ENCODE measurements at places on chromosomes 12 and 14. TPM values are rescaled to one million over a fixed set of nuclear protein-coding genes. Genes with fewer than 3 reads are reported as not detected.

CCDC177 gene
- polyA plus RNA-seq: 3.2 TPM

CPNE6 gene
- polyA plus RNA-seq: 2.3 TPM

AMN1 gene
- 119 TPM for polyA plus RNA-seq

KRT79 gene
- not detected for polyA plus RNA-seq

PPM1H gene
- polyA plus RNA-seq: 3.9 TPM

IFI27 gene
- polyA plus RNA-seq: 2.2 TPM
